ENCODE measurements at places on chromosomes 11 and 22. TPM values are rescaled to one million over a fixed set of nuclear protein-coding genes. Genes with fewer than 3 reads are reported as not detected.

The OR8D1 gene
- total RNA-seq, result not detected

The MYO7A gene
- total RNA-seq, result 1.3 TPM

The DNAJB13 gene
- total RNA-seq, result 0.51 TPM

The OR52I2 gene
- total RNA-seq, result not detected

The FAM111B gene
- total RNA-seq, result 6.9 TPM

The OR5M11 gene
- not detected for total RNA-seq

The TMEM132A gene
- 91.4 TPM for total RNA-seq

The UCP2 gene
- total RNA-seq, result 84.6 TPM
